ENCODE measurements at places on chromosomes 12 and 14. TPM values are rescaled to one million over a fixed set of nuclear protein-coding genes. Genes with fewer than 3 reads are reported as not detected.

- DNase-seq: no peak
Measured at GRCh38 chr14:41071351-41071750, 535.3 kb upstream of the LRFN5 start.

- DNase-seq: no peak
Measured at GRCh38 chr14:102759456-102760187, 17.6 kb upstream of the TRAF3 start.

DNA sequence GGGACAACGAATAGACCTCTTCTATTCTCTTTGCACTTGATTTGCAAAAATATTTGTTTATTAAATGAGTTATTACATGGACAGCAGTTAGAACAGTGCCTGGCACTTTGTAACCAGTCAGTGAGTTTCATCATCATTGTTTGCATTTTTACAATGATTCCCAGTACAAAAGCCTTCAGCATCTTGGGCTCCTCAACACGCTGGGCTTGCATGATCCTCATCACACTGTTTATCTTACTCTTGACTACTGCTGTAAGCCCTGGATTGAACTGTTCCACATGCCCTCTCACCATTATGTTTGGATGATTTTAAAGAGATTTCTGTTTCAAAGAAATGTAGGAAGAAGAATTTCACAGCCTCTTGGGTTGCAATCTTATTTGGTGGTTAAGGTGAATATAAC lies 204.3 kb downstream of the PELI2 start:
- DNase-seq: no peak

GRCh38 chr12:67137256-67137655 lies 131.9 kb upstream of the CAND1 start:
- no peak for DNase-seq

DNA sequence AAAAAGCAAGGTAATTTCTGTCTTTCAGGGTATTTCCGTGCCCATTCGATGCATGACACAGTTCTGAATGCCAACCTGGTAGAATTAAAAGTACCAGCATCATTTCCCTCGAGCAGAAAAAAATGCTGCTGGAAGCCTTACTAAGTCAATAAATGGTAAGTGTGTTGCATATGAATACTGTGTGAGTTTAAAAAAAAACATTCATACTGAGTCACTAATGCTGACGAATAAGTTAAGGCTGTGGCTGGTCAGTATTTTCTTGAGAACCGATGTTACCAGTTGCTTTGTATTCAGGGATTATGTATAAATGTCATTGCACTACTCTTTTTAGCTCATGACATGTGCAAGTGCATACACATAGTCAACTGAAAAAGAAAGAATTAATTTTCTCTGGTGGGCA lies 710.2 kb downstream of the TRHDE start:
- DNase-seq: no peak

- peak; percentile 17 for DNase-seq
Measured at GRCh38 chr12:128055567-128055966, 211.4 kb upstream of the TMEM132C start.

- no peak for DNase-seq
Measured at GRCh38 chr14:93989939-93990338, 7.2 kb upstream of the CCDC197 start.

- no peak for DNase-seq
Measured at GRCh38 chr14:87799400-87799799, 193.6 kb downstream of the GALC start.

GRCh38 chr12:131830914-131831571 lies 2.9 kb downstream of the MMP17 start:
- DNase-seq: no peak

- DNase-seq: no peak
Measured at GRCh38 chr12:58450868-58451482, 469.3 kb downstream of the LRIG3 start.

MIPOL1 gene
- 23.9 TPM for total RNA-seq

BLTP3B gene
- total RNA-seq: 28.6 TPM

TAS2R9 gene
- not detected for total RNA-seq

OR6C3 gene
- total RNA-seq: not detected

EFCAB11 gene
- 12.8 TPM for total RNA-seq

C14orf132 gene
- total RNA-seq: 32.0 TPM

AMDHD1 gene
- not detected for total RNA-seq

CD163 gene
- not detected for total RNA-seq

PCED1B gene
- 4.9 TPM for total RNA-seq

MYF5 gene
- total RNA-seq: not detected

Measured in H1 (cell line).